ENCODE measurements at places on chromosomes 3 and 15.

DNA sequence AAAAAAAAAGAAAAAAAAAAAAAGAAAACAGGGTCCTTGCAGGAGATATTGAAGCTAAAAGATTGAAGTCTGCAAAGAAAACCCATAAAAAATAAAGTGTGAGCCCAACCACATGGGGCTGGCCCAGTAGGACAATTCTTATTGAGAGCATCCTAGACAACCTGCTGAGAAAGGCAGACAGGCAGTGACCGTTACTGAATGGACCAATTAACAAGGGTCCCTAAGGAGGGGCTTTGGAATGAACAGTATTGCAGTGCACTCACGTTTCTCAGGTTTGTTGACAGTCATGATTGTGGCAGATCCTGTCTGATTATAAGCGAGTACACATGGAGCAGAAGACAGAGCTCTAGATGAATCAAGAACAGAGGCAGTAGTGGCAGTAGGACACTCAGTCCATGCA, 168.6 kb downstream of the LSAMP start:
- no peak for ATAC-seq

GRCh38 chr15:97037080-97037479, 706.6 kb downstream of the NR2F2 start:
- no peak for ATAC-seq

DNA sequence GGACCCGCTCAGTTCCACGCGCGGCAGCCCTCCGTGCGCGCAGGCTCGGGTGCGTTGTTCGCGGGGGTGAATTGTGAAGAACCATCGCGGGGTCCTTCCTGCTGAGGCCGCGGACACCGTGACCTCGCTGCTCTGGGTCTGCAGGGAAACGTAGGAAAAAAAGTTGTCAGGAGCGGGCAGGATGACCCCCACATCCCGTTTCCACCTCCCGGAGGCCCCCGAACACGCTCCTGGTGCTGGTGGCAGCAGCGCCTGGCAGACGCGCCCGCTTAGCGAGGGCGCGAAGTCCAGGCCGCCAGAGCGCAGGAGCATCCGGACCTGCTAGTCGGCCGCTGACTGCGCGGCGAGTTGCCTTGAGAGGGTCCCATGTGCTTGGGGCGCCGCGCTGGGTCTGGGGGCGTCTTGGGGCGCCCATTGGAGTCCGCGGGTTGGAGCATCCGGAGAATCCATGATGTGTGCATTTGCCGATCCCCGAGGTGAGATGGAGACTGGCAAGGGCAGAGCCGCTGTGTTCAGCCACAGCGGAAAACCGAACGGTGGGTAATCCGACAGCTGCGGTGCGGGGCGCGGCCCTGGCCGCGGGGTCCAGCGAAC, 520 bp downstream of the GREM1 start:
- ATAC-seq, result peak; percentile 42

DNA sequence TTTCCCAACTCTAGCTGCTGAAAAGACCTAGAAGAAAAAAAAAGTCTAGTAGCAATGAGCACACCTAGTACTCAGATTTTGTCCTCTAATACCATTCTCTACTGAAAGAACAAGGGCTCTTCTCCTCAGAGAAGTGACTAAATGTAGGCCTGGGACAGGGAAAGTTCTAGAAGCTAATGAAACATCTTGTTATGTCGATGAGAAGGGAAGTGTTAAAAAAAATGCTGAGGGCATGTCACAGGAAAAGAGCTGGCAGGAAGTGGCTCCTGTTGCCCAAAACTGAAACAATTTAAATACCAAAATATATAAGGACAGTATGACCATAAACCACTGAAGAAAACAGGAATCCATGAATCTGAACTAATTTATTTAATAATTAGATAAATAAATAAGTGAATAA, 581.4 kb upstream of the TBL1XR1 start:
- no peak for ATAC-seq

DNA sequence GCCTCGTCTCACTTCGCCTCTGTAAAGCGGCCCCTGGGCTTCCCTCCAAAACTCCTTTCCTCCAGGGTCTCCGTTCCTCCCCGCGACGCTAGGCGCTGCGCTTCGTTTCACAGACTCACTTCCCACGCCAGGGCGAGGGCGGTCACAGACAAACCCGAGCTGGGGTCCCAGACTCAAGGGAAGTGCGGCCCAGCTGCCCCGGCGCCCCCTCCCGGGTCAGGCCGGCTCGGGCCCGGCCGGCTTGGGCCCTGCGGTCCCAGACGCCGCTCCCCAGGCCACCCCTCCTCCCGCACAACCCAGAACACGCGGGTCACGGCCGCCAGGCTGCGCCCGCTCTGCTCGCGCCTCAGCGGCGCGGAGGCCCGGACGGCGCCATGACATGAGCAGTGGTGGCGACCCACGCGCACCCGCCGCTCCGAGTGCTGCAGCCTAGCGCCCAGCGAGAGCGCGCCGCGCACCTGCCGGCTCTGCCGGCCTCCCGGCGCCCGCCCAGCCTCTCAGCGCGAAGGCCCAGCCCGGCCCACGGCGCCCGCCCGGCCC, 547 bp downstream of the NUP210 start:
- peak; percentile 84 for ATAC-seq

DNA sequence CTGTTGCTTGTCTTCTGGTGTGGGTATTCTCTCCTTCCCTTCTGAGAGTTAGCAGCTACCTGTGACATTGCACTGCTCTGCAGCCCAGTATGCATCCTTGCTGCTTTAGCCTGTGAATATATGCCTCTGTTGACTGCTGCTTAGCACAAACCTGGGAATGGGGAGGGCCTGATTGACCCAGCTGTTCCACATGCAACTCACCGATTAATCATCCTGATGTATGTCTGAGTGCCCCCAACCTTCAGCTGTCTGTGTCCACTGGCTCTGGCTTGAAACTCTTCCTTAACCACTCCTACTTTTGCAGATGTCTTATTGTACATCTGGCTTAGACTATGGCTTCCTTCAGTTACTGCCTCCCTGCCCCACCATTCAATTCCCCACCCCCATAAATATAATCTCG, 119.1 kb downstream of the RASA2 start:
- ATAC-seq, result no peak

DNA sequence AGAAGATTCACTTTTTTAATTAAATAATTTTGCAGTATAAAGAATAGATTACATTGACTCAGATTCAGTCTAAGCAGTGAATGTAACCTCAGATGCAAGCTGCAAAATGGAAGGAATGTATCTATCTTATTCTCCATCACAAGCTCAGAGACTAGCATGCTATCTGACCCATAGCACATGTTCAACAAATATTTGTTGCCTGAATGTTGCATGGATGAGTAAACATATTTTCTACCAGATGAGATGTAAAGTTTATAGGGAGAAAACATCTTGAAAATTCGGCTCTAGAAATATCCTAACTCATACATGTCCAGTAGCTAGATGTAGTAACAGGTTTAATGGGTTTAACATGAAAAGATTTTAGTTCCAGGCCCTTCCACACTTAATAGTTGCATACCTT, 234.2 kb downstream of the MECOM start:
- no peak for ATAC-seq

DNA sequence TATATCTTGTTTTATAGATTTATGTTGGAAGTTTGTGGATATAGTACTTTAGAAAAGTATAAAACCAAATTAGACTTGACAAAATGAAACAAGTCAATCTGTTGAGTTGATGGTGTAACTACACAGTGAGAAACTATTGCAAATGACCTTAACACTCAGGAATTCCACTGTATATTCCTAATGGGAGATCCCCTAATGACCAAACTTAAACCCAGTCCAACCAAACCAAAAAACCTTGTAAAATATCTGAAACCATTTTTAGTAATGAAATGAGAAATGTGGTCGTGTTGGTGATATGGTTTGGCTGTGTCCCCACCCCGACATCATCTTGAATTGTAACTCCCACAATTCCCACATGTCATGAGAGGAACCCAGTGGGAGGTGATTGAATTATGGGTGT, 31.9 kb upstream of the ATP13A3 start:
- ATAC-seq, result no peak

GRCh38 chr3:189132231-189132671, 39.5 kb upstream of the TPRG1 start:
- peak; percentile 87 for ATAC-seq

DNA sequence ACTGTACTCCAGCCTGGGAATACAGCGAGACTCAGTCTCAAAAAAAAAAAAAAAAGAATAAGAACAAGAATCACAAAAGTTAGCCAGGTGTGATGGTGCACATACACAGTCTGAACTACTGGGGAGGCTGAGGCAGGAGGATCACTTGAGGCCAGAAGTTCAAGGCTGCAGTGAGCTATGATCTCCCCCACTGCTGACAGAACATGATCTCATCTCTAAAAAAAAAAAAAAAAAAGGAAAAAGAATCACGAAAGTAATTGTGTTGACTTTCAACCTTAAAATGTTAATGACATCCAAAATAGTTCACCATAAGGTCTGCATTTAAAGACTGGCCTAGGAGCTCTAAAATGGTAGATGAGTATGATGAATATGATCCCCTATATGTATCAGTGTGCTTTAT, 68.0 kb upstream of the MAP4 start:
- no peak for ATAC-seq

DNA sequence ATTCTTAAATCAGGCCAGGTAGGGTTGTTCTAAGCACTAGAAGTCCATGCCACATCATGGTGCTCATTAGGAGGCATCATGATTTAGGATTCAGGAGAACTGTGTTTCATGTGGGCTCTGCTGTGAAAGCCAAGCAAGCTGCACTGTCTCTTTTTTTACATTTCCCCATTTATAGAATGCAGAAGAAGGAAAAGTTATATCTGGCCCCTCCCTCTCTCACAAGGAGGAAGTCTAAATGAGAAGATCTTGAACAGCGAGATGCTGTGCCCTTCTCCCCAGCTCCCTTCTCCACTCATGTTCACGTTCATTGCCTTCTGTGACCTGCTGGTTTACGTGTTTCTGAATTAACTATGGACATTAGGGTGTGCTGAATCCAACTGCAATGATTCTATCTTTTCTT, 178.5 kb upstream of the RASGRP1 start:
- no peak for ATAC-seq

GRCh38 chr15:58535894-58536293, 104.1 kb downstream of the LIPC start:
- ATAC-seq, result no peak

- ATAC-seq, result no peak
Observed at GRCh38 chr3:124800511-124801258, 70.4 kb downstream of the UMPS start.

GRCh38 chr3:17013050-17013449, 128.3 kb downstream of the PLCL2 start:
- ATAC-seq, result peak; percentile 59

- ATAC-seq, result no peak
Observed at GRCh38 chr3:176328666-176329065, 868.6 kb downstream of the TBL1XR1 start.

GRCh38 chr15:46647046-46647445, 1012.2 kb downstream of the SQOR start:
- ATAC-seq, result no peak

- ATAC-seq, result peak; percentile 49
Observed at GRCh38 chr3:159884661-159885402, 103.8 kb upstream of the IL12A start.

- ATAC-seq, result peak; percentile 21
Observed at GRCh38 chr3:146160321-146160963, 542 bp downstream of the PLOD2 start.

GRCh38 chr3:123046262-123047061, 18.9 kb upstream of the SEMA5B start:
- ATAC-seq, result peak; percentile 65

- no peak for ATAC-seq
Observed at GRCh38 chr3:28150465-28151206, 90.8 kb upstream of the CMC1 start.

DNA sequence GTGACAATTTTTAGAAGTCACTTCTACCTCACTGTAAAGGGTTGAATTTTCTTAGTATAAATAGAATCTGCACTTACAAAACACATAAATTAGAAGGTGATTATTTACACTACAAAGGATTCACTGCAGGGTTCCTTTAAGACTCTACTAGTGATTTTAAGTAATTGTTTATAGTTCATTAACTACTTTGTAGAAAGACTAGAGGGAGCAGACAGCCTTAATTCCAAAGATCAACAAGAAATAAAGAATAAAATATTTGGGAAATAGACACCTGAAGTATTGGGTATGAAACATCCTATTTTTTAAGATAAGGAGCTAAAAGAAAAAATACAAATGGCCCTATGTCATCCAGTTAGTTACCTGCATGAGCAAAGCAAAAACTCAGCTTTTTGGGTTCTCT, 360.5 kb upstream of the ALCAM start:
- no peak for ATAC-seq
